Activated naive CD4-positive, alpha-beta T cell treated with anti-CD3 and anti-CD28 coated beads for 36 hours (primary cell): ENCODE measurements at places on chromosomes 2 and 18.
A peak's percentile ranks its signal among the peaks of the same experiment; 100 is the strongest.

DNA sequence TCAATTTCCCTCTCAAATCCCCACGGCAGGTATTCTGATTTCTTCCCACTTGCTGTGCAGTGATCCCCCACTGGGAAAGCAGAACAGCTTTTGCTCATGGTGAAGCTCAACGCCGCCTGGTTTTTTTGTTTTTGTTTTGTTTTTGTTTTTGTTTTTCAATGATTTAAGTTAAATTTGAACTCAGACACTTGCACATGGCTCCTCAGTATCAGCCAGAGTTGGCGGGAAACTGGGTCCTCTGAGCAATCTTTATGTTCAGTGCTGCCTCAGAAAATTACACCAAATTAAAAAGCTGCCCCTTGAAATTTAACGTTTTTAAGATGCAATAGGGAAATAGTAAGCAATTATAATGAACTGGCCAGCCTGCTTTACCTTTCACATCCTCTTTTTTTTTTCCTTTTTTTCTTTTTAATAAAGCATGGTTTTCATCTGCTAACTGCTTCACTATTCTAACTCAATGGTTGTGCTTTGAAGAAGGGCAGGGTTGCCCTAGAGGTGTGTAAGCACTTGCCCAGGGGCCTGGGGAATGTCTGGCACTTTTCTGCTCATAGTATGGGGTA is 277.0 kb upstream of the HNRNPA3 start:
- DNase-seq, result no peak

DNA sequence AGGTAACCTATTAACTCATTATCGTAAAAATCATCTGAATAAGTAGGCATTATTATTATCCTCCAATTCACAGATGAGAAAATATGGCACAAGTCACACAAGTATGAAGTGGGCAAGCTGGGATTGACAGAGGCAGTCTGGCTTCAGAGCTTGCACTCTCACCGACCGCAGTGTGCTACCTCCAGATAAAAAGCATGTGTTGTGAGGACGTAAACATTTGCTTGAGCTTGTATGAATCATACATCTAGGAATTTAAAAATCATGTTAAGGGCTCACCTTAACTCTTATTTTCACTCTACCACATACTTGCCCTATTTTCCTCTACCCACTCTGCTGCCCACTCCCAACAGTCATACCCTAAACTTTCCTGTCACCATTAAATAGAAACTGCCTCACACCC is 65.3 kb upstream of the AMMECR1L start:
- no peak for DNase-seq

- DNase-seq, result no peak
Observed at GRCh38 chr2:71668326-71669057, 215.1 kb downstream of the DYSF start.

DNA sequence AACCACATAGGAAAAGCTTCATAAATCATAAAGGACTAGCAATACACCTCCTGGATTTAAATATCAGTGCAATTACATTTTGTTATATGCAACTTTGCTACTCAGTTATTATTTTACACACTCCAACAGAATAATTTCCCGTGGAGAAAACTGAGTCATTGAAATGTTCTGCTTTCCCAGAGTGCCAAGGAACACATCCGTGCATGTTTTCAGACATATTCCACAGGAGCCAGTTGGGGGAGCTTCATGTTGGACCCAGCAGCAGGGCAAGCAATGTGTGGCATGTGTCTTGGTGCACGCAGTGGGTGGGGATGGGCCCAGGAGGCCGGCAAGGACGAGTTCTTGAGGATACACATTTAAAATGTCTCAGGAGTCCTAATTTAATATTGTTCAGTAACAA is 14.4 kb upstream of the SMIM21 start:
- DNase-seq, result no peak

DNA sequence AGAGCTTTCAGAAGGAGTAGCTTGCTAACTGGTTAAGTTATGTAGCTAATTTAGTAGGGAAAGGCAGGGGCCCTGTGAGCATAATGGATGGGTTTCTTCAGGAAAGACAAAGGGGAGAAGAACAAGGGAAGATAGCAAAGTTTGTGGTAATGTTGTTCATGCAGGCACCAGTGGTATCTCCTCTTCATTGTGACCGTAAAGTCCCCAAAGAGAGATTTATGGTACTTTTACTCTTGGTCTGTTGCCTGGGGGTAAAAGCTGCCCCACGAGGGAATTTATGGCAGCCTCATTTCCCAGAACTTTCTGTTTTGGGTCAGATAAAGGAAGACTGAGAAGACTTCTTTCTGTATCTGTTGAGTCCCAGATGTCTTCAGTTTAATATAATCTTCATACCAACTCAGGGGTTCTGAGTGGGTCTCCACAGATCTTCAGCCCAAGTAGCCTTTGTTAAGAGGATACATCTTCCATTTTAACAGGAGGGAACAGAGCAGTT is 27.5 kb downstream of the MALT1 start:
- DNase-seq, result no peak

DNA sequence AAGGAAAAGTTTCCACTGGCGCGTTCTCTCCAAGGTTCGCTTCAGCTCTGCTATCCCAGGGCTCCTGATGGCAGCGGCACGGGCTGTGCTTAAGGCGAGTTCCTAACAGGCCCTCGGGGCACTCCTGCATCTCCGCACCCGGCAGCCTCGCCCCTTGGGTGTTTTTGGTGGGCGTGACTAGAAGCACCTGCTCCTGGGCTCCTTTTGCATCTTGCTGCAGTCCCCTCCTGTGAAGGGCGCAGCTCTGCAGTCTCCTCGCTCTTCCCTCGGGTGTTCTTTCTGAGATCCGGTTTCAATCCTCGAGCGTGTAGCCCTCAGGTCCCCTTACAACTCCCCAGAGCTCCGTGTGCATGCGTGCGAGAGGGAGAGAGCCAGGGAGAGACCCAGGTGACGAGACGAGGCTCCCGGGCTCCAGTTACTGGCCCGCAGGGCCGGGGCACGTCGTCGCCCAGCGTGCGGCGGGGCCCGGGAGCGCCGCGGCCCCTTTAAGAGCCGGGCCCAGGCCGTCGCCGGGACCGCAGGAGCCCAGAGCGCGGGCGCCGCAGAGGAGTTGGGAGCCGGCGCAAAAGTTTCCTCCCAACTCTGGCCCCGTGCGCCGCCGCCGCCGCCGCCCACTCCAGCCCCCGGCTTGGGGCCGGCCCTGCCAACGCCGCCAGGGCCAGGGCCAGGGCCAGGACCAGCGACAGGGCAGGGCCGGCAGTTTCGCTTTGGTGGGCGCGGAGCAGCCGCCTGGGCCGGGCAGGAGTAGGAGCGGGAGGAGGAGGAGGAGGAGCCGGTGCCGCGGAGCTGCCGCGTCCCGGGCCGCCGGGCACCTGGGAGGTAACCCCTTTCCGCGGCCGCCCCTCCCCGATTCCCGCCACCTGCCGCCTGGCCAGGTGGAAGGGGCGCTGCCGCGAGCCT is at the start of gene PARD3B:
Gene PARD3B, plus strand, starts transcription at position 515 of the 900 bp plus-strand sequence. CDS start 525 bp downstream, outside the sequence.
- DNase-seq, result peak; percentile 41

DNA sequence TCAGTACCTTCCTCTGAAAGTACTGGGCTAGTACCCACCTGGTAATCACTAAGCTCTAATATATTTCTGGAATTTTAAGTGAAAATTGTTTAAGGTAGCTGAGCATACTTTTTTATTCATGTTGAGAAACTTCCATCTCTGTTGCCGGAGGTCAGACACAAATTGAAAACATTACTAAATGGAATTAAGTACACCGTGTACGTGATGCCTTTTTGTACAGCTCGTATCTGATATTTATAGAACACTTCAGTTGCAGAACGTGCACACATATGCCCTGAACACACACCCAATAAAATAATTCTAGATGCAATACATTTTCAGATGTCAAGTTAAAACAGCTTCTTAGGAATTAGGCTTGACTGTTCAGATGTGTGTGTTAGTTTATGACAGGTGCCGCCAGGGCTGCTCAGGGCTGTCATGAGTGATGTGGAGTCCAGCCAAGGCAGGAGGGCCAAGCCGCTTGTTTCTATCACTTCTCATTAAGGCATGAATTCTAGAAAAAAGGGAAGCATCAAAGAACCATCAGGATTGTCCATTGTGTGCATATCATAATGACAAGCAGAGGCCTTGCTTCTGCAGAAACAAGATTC is 80.9 kb upstream of the FOSL2 start:
- DNase-seq, result no peak

- no peak for DNase-seq
Observed at GRCh38 chr2:129885735-129886134, 93.7 kb upstream of the RAB6C start.

DNA sequence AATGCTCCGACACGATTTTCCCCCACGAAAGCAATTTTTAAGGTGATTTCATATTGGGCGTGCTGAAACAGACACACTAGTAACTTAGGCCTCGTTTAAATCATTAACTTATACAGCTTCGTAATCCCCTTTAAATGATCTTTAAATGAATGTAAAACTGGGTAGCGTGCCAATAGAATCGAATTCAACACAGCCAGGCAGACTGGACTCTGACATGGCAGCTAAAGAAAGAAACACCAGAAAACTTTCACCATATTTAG is 2.4 kb upstream of the ID2 start:
- no peak for DNase-seq

DNA sequence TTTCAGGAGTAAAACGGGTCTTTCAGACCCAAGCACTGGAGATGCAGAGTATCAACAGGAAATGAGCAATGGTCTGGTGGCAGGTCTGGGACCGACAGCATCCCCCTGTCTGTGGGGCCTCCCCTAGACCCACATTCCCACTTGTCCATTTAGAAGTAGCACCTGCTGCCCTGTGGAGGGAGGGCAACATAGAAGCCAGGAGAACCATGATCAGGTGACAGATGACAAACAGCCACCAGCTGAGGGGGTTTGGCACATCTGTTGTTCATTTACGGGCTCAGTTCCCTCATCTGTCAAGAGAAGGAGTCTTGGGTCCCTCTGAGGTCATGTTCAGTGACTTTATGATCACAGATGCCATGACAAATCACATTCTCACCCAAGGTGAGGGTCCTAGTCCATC is 77.9 kb upstream of the SLC66A3 start:
- no peak for DNase-seq

DNA sequence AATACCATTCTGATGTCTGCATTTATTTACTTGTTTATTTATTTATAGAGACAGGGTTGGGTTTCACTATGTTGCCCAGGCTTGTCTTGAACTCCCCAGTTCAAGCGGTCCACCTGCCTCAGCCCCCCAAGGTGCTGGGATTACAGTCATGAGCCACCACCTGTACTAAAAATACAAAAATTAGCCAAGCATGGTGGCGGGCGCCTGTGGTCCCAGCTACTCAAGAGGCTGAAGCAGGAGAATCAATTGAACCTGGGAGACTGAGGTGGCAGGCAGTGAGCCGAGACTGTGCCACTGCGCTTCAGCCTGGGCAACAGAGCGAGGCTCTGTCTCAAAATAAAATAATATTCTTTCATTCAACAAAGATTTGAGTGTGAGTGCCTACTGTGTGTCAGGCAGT is 2.0 kb upstream of the ATP8B1 start:
- no peak for DNase-seq

DNA sequence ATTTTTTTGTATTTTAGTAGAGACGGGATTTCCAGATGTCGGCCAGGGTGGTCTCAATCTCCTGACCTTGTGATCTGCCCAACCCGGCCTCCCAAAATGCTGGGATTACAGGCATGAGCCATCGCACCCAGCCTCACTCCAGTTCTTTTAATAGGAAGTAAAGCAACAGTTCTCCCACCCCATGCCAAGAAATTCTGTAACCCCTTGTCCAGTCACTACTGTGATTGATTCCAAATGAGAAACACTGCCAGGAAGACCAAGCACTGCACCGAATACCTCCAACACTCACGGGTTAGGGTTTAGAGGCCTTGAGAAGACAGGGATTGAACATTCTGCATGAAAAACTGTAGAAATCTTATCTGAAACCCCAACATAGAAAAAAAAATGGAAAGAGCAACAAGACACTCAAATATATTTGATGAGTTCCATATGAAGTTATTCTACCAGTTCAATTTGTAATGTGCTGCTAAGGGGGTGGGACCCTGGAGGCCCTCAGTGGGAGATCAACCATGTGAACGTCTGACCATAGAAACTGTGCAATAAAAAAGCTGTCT is 48.2 kb upstream of the BIN1 start:
- no peak for DNase-seq

- DNase-seq, result no peak
Observed at GRCh38 chr2:120959426-120959825, 223.8 kb downstream of the GLI2 start.

GRCh38 chr18:6672821-6673308 is 56.7 kb upstream of the ARHGAP28 start:
- DNase-seq, result no peak

DNA sequence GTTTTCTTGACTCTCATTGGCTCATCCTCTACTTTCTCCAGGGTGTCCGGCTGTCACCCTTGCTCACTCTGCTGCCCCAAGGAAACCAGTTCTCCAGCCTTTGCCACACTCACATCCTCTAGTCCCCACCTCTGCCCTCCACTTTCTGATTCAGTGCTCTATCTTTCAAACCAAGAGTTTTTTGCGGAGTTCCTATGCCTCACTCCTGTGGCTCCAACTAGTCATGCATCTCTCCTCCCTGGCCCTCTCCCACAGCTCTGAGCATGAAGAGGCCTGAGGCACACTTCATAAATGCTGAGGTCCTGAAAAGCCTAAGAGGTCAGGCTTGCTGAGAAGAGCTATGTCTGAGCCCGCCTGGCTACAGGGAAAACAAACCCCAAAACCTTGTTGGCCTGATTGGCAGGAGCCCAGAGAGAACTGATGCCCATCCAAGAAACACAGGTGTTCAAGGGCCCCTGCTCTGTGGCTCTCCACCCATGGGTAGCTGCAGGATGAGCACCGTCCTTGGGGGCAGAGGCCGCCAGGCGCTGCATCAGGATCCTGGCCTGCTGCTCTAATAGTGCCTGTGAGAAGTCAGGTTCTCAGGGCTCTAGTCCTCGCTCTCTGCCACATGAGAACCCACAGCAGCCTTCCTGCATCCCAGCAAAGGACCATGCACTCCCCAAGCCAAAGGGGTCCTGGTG is 42.1 kb downstream of the HS1BP3 start:
- DNase-seq, result no peak

- DNase-seq, result peak; percentile 60
Observed at GRCh38 chr2:39780825-39781600, 2.0 kb upstream of the THUMPD2 start.

GRCh38 chr2:23563673-23564614 is 179.0 kb downstream of the KLHL29 start:
- no peak for DNase-seq

- peak; percentile 24 for DNase-seq
Observed at GRCh38 chr18:70671889-70672565, 383.2 kb downstream of the SOCS6 start.

DNA sequence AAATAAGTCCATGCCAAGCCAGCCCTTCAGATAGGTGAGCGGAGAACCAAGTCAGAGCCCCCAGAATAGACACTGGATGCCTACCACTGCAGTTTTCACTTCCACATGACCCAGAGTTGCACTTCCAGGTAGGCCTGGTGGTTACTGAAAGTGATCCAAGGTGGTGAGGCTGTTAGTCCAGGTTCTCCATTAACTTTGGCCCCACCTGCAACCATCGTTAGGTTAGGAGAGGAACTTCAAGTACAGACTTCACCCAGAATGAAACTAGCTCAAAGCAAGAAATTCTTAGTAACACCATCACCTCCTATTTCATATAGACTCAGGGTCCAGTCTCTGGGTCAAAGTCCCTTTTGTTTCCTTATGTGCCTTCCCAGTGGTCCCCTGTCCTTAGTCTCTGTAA is 293.1 kb upstream of the ID2 start:
- no peak for DNase-seq
